ENCODE measurements at places on chromosomes 3 and 15. TPM values are rescaled to one million over a fixed set of nuclear protein-coding genes. Genes with fewer than 3 reads are reported as not detected.

Gene TRANK1
- 1.2 TPM for polyA plus RNA-seq

Gene POPDC2
- polyA plus RNA-seq: 7.3 TPM

Gene LRTM1
- polyA plus RNA-seq: not detected

Gene FMN1
- polyA plus RNA-seq: 0.71 TPM

Gene GRM7
- polyA plus RNA-seq: not detected

Gene SLC38A3
- 4.2 TPM for polyA plus RNA-seq
